ENCODE measurements at places on chromosomes 2 and 18.
A peak's percentile ranks its signal among the peaks of the same experiment; 100 is the strongest.

DNA sequence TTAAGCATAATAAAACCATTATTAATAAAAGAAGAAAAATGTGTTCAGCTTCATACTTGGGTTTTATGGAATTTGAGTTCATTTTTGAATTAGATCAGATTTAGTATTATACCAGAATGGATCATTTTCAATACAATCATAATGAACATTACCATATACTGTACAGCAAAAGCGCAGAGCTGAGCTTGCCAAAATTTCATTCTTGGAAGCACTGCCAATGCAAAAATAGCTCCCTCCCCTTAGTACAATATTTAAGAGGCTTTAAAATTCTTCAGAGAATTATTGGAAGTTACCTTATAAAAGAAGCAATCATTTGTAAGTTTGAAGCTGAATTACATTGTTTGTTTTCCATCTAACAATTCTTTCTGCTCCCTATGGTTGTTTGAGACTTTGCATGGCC is 938.1 kb upstream of the SLC39A10 start:
- no peak for DNase-seq

GRCh38 chr2:29629495-29629894 is 291.9 kb downstream of the ALK start:
- no peak for DNase-seq

GRCh38 chr18:76347341-76347740 is 147.7 kb downstream of the ZNF516 start:
- no peak for DNase-seq

DNA sequence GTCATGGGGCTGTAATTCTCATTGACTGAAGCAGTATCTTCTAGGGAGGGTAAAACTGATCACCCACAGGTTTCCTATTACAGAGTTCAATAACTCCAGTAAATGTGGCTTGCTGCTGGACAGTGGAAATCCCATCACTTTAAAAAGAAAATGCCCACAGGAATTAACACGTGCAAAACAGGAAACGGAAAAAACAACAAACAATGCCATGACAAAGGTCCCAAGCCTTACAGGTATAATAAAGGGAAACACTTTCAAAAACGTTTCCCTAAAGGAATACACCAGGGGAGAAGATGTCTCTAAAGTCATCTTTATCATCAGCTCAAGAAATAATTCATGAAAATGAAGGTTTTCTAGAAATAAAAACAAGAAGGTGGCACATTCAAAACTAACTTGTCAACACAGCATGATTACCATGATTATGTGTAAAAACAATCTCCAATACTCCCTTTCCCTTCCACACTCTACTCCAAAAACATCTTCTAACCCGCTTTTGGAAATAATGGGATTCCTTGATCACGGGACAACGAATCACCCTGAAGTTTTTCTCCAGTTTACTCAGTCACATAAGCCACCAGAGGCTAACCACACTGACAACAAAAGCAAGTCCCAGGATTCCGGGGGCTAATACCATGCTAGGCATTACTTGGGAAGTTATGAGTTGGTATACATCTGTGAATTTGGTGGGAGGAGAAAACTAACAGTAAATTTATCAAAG is 167.9 kb downstream of the TCF4 start:
- no peak for DNase-seq

DNA sequence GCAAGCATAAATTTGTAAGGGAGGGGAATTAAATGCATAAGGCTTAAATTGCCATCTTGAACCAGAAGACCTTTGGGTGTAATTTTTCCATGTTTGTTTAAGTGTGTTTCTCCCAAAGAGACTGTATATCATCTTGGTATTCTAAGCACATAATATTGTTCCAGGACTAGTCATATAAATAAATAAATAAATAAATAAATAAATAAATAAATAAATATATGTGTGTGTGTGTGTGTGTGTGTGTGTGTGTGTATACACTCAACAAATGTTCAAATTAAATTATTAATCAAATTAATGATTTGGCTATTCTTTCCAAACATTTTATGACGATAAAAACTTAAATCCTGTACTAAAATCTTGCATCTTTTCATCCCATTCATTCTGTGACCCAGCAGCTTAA is 867.8 kb upstream of the KLHL29 start:
- no peak for DNase-seq

DNA sequence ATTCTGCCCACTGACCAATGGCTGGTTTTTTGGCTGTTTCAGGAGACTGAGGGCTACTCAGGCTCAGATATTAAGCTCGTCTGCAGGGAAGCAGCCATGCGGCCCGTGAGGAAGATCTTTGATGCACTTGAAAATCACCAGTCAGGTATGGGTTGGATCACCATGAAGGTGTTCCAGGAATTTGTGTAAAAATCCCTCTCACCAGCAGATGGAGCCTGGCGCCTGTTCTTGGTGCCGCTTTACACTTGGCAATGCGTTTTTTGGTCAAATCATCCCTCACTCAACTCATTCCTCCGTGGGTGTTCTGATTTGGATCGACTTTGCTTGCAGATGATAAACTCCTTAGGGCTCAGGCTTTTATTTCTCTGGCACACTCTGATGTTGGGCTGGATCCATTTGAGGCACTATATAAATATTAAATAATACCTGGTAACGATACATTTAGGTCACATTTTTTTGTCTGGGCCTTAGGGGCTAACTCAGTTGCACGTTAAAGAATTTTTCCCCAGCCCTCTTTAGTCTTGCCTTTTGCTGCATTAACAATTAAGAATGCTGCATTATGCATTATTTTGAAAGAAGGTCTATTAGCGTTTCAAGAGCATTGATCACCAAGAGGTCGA is 50.0 kb downstream of the HDHD2 start:
- peak; percentile 43 for DNase-seq

DNA sequence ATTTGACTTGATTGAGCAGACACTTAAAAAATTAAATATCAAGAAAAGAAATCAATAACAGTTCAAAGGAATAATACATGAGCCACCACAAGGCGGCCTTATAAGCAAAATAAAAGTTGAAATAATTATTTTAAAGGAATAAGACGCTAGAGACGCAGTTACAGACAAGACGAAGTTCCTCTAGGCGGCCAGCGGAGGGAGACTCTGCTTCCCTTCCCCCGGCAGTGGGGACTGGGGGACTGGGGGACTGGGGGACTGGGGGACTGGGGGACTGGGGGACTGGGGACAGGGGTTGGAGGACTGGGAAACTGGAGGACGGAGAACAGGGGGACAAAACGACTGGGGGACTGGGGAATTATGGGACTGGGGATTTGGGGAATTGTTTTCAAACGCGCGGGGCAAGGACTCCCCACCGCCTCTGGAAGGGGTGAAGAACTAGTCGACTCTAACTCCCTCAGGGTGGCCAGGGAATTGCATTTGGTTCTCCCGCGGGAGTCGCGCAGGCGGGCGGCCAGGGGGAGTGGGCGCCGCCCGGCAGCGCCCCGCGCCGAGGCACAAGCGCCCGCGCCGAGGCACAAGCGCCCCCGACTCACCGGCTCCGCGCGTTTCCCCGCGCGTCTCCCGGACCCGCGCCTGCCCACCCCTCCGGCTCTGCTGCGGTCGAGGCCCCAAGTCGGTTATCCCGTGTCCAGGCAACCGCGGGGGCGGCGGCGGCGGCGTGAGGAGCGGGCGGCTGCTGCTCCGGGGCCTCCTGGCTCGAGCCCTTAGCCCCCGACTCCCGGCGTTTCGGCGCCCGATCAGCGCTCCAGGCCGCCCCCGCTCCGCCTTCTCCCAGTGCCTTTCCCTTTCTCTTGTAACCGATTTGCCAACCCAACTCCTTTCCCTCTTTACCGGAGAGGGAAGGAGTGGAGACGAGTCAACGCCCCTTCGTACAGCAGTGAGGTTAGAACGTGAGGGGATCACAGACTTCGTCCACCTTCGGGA is at the start of gene CCDC178:
Gene CCDC178, minus strand, starts transcription at position 662 of the 984 bp plus-strand sequence. CDS start 28,633 bp downstream, outside the sequence.
- DNase-seq, result no peak

DNA sequence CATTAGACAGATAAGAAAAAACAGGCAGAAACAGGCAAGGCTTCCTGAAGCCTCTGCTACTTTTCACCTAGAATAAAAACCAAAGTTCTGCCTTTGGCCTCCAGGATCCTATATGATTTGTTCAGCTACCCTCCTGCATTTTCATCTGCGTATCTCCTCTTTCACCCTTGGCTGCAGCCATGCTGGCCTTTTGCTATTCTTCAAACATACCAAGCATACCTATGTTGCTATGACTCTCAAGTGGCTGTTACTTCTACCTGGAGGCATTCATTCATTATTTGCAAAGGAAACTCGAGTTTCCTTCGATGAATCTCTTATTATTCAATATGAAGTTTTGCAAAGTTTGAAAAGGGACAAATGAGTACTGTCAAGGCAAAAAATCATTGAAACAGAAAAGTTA is 106.4 kb upstream of the HNMT start:
- DNase-seq, result peak; percentile 60

- no peak for DNase-seq
Observed at GRCh38 chr2:183759033-183759432, 634.8 kb downstream of the NUP35 start.

GRCh38 chr18:73923866-73924265 is 223.8 kb downstream of the FBXO15 start:
- DNase-seq, result no peak

DNA sequence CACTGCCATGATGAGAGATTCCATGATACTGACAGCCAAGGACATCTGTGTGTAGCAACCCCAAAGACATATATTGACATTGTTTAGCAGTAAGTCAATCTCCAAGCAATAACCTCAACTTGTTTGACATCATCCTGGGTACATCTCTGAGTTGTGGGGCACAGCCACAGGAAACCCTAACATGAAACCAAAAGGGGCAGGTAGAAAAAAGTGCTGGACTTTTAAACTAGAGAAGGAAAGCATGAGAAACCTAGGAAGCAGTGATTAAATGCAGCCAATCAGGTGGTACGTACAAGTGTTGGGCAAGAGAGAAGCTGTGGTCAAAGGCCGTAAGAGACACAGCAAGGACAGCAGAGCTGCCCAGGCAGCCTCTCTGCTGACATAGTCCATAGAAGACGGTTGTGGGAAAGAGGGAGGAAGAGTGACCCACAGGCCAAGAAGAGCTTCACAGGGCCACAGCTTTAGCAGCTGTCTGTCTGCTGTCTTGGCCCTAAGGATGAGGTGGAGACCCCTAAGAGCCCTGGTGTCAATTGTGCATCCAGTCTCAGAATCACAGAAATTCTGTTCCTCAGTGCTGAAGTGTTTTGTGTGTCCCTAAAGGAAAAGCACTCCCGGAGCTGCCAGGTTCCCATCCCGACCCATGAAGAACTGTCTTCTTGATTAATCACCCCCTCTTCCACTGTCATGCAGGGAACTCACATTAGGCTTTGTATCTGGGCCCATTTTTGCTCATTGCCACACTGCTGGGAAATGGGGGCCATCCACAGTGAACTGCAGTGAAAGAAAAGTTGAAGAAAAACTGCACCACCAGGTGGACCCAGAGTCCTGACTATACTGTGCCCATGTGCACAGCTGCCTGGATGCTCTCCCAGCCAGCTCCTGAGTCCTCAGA is 25.4 kb upstream of the CHN1 start:
- peak; percentile 57 for DNase-seq

GRCh38 chr18:9506046-9506792 is 30.9 kb downstream of the RALBP1 start:
- no peak for DNase-seq

GRCh38 chr2:186918495-186918894 is 69.5 kb upstream of the ZSWIM2 start:
- DNase-seq, result no peak

GRCh38 chr2:63678551-63678950 is 89.8 kb downstream of the MDH1 start:
- no peak for DNase-seq

DNA sequence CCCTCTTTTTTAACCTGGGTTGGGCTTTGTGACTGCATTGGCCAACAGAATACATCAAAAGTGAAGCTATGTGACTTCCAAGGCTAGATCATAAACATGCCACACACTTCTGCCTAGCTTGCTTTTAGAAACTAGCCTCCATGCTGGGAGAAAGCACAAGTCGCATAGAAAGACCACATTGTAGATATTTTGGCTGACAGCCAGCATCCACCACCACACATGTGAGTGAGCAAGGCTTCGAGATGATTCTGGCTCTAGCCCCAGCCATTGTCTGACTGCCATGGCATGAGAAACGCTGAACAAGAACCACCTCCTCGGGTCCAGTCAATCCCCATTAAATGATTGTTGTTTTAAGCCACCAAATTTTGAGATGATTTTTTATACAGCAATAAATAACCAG is 66.8 kb upstream of the STPG4 start:
- DNase-seq, result no peak

DNA sequence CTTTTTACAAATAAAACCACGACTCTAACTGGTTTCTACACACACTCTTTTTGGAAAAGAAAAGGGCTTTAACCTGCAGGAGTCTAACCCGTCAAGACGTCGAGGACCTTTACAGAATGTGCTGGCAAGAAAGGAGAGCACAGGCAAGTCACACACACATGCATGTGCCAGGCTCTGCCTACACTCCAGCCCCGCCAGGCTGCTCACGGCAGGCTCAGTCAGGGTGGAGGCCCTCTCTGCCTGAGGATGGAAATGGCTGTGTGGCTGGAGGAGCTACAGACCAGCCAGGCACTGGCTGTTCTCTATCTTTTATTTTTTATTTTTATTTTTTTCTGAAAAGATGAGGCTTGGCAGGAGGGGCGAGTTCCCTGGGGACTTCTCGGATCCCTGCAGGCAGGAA is 10.2 kb downstream of the SIX3 start:
- no peak for DNase-seq

DNA sequence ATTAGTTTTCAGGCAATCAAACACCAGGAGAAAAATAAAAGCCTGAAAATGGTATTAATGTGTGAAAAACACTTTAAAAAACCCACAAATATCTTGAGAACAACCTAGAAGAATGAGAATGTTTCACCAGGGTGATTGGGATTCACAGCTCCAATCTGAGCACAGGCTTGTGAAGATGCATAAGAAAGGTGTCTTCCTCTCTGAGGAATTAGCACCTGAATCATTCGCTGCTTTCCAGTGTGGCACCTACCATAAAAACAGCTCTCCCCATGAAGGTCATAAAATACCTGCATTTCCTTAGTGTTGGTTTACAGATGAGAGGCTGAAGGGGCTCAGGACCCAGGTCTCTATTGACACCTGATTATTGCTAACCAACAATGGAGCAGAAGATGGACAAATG is 499.7 kb upstream of the KLHL29 start:
- DNase-seq, result no peak

GRCh38 chr18:24853076-24853475 is 392.6 kb downstream of the HRH4 start:
- no peak for DNase-seq

- no peak for DNase-seq
Observed at GRCh38 chr2:36539631-36540030, 58.3 kb downstream of the FEZ2 start.

DNA sequence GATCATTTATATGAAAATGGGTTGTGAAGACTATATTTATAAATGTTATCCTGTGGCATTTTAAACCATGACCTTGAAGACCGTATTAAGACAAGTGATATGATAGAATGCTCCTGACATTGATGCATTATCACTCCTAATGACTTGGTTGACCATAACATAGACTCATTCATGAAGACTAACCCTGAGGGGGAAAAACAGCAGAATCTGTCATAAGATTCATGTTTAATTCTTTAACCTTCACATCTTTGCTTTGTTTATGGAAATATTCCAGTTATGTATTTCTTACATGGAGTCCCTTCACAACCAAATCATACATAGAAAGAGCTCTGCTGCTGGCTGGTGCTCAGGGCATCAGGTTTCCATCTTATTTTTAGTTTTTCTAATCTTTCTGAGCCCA is 78.4 kb downstream of the CTNNA2 start:
- DNase-seq, result no peak

Measured in Caco-2 (cell line).